ELF-1 (cell line): ENCODE measurements at places on chromosomes 2 and 18.

- DNase-seq, result peak; percentile 52
Measured at GRCh38 chr2:198054299-198054698, 249.9 kb downstream of the PLCL1 start.

GRCh38 chr2:16507655-16508489 is 157.8 kb downstream of the CYRIA start:
- peak; percentile 71 for DNase-seq

DNA sequence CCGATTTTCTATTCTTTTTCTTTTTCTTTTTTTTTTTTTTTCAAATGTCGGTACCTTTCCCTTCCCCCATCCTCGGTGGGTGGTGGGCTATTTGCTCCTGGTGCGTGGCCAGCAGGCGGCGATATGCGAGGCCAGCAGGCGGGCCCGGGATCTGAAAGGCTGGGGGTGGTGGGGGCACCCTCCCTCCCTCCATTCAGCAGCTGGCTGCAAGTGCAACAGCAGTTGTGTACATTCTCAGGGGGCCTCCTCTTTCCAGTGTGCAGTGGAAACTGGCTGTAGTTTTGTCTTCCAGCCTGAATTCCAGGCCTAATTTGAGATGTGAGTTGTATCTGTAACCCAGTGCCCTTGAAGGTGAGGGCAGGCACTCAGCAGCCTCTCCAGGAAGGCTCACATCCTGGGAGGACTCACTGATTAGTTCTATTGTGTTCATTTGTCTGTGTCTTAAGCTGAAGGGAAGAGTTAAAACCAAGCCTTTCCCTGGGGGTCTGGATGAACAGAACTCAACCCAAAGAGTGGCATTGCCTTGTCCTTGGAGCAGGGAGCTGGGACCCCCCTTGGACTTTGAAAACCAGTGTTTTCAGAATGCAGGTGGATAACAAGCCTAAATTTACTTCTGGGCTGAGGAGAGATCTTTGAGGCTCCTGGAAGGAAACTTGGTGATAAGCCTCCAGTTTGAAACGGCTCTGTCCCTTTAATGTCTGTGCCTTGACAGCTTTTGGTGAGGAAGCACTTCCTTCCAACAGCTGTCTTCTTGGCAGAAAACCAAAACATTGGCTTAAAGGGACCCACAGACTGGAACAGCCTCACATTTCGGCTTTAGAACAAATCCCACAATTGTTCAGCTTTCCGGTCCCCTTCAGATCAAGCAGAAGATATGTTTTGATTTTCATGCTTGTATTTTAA is 3.3 kb downstream of the MYCN start:
- peak; percentile 80 for DNase-seq

DNA sequence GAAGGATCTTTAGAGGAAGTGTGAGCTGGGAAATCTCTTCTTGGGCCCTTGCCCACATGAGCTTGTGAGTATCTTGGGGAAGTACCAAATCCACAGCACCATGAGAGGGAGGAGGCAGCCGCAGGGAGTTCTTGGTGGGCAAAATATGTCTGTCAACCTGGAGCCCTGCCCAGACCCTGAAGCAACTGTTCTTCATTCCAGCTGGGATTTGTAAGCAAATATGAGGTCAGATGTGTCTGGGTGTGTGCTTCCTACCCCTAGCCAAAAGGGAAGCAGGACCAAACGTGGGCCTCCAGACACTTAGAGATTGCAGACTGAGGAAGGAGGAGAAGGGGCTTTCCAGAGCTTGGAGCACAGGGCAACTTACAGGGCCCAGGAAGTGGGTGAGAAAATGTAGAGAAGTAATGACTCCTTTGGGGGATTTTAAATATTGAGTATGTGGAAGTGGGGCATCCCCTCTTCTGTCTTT is 41.9 kb downstream of the TMEM247 start:
- no peak for DNase-seq

DNA sequence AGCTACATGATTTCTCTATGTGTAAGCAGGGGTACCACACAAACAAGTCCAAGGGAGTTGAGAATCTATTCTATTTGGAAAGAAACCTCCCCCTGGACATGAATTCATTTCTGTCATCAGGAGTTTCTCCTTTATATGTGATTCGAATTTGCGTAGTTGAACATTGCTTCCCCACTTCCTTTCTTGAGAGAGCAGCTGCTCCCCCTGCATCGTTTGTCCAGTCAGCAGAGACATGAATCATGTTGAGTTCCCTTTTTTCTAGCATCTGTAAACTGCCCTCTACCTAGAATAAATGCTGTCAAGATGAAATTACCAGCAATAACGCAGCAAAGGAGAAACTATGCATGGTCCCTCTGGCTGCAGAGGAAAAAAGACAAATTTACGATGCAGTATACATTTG is 73.8 kb downstream of the KIF5C start:
- DNase-seq, result no peak

GRCh38 chr2:234983011-234983726 is 31.4 kb downstream of the SH3BP4 start:
- no peak for DNase-seq

- no peak for DNase-seq
Measured at GRCh38 chr2:188598551-188598950, 306.9 kb downstream of the GULP1 start.

- no peak for DNase-seq
Measured at GRCh38 chr2:179141206-179141605, 91.3 kb upstream of the CCDC141 start.

DNA sequence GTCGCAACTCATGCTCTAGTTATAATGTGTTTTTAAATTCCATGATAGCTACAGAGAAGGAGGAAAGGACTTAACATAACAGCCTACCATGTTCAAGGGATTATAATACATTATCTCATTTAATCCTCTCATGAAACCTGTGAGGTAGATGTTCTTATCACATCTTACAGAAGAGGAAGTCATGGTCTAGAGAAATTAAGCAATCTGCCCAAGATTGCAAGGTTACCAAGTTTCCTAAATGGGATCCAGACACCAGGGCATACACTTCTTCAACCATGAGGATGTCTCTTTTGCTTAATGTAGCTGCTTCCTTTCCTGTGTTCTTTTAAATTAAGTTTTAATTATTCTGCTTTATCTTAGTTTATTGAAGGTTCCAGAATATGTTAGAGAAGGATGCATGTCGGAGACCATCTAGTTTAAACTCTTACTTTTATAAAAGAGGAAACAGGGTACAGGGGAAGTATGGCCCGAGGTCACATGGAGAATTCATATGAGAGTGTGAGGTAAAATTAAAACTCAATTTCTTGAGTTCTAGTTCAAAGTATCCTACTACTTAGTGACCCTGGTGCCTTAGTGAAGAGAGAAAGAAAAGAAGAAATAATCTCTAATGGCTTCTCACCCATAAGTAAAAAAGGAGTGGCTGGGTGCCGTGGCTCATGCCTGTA is 3.6 kb upstream of the IL1A start:
- DNase-seq, result no peak

- DNase-seq, result peak; percentile 58
Measured at GRCh38 chr2:36780231-36780839, 83.8 kb downstream of the VIT start.

- DNase-seq, result no peak
Measured at GRCh38 chr18:67417864-67418523, 98.5 kb downstream of the DSEL start.

DNA sequence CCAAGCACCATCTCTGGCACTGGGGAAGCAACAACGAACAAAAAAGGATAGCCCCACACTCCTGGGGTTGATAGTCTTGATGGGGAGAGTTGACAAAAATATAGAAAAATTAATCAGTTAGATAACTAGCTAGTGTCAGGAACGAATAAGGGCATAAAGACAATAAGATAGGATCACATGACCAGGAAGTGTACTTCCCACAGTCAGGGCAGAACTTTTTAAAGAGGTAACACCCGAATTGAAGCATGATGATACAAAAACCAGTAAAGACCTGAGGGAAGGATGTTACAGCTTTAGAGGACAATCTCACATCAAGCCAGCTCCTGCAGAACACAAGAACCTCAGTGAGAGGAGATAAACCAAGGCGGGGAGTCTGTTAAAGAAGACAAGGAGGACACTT is 295.4 kb upstream of the CRIM1 start:
- DNase-seq, result no peak

- DNase-seq, result peak; percentile 40
Measured at GRCh38 chr2:16407358-16407757, 258.3 kb downstream of the CYRIA start.

DNA sequence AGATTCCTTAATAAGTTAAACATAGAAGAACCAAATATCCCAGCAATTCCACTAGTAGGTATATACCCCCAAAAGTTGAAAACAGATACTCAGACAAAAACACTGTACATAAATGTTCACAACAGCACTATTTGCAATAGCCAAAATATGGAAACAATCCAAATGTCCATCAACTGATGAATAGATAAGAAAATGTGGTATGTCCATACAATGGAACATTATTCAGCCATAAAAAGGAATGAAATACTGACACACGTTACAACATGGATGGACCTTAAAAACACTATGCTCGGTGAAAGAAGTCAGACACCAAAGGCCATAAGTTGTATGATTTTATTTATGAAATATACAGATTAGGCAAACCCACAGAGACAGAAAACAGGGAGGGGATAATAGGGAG is 12.5 kb downstream of the TMEM178A start:
- no peak for DNase-seq

- DNase-seq, result no peak
Measured at GRCh38 chr18:58028109-58028784, 15.8 kb upstream of the NEDD4L start.

- peak; percentile 62 for DNase-seq
Measured at GRCh38 chr2:114222344-114222743, 220.1 kb upstream of the DPP10 start.

- no peak for DNase-seq
Measured at GRCh38 chr18:24600076-24600654, 139.7 kb downstream of the HRH4 start.

DNA sequence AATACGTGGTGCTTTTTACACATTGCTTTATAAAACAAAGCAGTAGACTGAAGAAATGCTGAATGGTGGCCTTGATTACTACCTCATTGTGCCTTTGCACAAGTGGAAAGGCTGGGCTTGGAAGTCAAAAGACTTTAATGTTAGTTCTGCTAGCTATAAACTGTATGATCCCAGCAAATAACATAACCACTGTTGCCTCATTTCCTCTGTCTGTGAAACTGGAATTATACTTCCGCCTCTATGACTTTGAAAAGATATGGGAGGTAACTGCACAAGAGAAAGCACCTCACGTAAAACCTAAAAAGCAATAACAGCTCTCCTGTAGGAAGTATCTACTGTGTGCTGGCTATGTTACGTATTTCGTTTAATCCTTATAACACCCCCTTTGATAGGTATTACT is 43.4 kb upstream of the DSC1 start:
- no peak for DNase-seq

GRCh38 chr18:13076886-13077285 is 85.7 kb downstream of the CEP192 start:
- no peak for DNase-seq

DNA sequence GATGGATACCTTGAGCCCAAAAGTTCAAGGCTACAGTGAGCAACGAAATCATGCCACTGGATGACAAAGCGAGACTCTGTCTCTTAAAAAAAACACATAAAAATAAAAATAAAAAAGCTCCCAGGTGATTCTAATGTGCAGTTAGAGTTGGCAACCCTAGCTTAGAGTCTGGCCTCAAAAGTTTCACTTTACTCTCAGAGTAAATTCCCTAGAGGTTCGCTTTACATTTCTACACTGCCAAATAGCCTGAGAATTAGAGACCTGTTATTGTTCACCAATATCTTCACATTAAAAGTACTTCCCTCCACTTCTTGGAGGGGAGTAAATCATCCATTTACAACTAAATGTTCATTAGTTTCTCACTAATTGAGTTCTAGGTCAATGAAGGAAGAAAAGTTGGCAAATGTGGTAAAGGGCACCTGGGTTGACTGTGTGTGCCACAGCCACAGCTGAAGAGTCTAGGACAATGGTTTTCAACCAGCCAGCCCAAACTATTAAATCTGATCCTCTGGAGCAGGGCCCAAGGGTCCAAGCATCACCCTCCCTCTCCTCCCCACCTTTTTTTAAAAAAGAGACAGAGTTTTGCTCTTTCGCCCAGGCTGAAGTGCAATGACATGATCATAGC is 15.2 kb upstream of the TMEM37 start:
- no peak for DNase-seq

DNA sequence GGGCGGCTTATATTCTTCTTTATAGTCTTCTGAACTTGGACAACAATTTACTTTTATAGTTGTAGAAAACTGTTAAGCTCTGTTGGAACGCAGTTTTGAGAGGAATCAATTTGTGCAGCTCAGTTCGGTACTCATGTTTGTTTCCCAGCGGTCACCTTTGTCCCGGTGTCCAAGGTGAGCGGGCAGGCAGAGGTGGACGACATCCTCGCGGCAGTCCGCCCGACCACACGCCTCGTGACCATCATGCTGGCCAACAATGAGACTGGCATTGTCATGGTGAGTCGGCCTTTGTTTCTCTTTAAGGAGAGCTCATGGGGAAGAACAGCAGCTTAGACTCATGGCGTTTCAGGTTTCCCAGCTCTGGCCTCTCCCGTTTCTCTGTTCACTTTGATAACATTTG is 18.6 kb upstream of the ESPNL start:
- no peak for DNase-seq

DNA sequence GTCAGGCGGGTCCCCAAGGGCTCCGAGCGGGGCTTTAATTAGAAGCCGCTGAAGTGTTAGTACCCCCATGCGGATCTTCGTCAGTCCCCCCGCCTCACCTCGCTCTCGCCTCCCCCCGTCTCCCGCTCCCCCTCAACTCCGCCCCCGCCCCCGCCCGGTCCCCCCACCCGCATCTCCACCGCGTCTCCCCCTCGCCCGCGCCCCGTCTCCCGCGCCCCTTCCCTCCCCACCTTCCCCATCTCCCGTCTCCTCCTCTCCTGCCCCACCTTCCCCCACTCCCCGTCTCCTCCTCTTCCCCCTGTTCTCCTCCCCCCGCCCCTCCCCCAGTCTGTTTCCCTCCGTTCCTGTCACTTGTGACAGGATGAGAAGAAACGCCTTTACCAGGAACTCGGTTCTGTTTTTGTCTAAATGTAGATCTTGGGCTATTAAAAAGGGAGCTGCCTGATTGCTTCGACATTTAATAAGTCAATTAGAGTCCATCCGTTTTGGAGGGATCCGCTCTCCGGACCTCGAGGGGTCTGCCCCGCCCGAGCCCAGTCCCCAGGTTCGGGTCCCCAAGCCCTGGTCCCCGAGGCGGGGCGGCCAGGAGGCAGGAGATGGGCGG is 969 bp upstream of the ALKAL2 start:
- no peak for DNase-seq

DNA sequence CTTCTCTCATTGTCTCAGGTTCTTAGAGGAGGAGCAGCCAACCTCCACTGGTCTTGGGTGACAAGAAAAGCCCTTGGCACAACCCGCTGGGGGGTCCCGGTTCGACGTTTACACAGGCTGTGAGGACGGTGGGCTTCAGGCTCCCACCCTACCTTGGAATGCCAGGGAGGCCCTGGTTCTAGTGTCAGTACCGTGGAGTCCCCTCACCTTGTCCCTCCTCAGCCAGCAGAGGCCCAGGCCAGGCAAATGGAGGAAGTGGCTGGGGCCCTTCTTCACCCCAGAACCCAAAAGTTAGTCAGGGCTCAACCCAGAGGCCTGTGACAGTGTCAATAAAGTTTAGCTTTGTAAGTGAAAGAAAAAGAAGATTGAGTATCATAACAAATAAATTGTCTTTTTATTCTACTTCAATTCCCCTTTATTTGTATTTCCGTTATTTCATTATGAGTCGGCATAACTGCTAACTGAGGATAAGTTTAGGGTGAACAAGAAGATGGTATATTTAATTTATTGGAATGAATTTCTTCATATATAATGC is 62.6 kb upstream of the ZSWIM2 start:
- DNase-seq, result no peak

- DNase-seq, result peak; percentile 10
Measured at GRCh38 chr2:233972941-233973575, 55.9 kb downstream of the TRPM8 start.

- no peak for DNase-seq
Measured at GRCh38 chr2:48504647-48505327, 25.2 kb upstream of the STON1 start.

- DNase-seq, result peak; percentile 37
Measured at GRCh38 chr2:241933179-241933911, 63.8 kb downstream of the RTP5 start.
